ENCODE measurements at places on chromosomes 7 and 10.

DNA sequence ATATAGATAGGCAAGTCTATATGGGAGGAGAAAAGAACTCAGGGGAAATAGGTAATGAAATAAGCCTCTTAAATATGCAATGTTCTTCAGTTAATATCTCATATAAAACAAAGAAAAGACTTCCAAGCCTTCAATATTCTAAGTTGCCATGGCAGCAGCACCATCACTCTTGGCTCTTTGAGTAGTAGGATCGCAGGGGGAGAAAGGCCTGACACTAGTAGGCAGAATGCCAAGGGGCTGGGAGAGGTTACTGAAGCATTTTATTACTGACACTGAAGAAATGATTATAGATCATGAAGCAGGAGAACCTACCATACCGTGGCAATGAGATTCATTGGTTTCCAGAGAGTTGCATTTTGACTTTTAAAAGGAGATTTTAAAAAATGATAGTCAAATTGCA lies 193.9 kb downstream of the NXPH1 start:
- DNase-seq, result no peak

DNA sequence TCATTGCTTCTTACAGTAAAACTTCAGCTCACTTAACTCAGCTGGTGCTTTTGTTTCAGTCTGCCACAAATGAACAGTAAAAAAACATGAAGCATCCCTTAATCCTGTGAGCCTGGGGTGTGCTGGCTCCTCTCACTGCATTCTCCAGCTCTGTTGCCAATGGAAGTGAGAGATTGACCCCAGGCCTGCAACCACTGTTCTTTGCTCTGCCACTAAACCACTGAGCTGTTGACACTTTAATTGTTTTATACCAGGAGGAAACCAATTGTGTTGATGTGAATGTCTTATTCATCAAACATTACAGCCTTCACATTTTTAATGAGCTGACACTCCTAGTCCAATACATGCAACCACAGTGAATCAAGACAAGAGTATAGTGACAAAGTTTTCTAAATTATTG lies 69.4 kb upstream of the FZD1 start:
- no peak for DNase-seq

DNA sequence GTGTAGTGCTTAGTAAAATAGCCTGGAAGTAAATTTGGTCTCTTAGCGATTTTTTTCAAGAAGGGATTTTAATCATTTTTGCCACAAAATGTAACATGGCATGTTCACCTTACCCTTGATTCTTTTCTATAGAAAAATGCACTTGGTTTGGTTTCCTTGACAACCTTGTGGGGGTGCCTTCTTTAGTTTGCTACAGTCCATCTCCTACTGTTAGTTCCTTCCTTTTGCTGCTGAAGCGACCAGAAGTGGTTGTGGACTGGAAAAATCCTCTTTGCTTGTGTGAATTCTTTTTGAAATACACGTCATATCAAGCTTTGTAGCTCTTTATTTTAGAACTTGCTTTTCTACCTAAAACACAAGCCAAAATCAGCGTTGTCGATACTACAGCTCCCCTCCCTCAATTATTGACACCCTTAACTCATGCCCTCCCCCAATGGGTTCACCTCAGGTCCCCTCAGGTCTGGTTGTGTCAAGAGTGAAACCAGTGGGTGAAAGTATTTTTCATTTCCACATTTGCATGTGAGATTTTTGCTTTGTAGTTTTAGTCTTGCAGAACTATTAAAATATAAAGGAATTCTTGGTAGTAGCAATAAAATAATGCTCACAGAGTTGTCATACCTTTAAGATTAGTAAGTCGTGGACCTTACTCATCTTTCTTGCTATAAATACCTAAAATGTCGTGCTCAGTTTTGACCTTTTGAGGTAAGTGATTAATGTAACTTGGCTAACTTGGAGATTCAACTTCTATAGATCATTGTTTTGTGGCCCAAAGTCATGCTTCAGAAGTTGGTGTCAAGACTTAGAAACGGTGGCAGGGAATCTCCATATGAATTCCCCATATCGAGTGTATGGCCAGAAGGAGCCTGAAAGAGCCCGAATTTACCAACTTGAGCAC lies 1.5 kb downstream of the ACTR3B start:
- no peak for DNase-seq

GRCh38 chr10:62707810-62708209 lies 96.7 kb upstream of the ADO start:
- DNase-seq, result no peak

DNA sequence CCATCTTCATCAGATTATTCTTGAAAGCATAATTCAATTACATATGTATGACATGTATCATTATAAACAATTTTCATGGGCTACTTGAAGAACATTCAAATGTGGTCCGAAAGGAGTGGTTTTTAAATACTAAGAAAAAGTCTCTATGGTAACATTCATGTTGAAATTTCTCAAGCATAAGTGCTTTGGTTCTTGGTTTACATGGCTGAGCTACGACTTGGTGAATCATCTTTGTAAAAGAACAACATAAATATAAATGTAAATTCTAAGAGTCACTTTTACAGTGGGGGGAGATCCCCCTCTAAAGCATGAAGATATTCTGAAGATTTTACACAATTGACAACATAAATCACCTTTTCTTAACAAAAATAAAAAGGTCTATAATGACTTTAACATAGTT lies 118.6 kb downstream of the MAGI2 start:
- no peak for DNase-seq

DNA sequence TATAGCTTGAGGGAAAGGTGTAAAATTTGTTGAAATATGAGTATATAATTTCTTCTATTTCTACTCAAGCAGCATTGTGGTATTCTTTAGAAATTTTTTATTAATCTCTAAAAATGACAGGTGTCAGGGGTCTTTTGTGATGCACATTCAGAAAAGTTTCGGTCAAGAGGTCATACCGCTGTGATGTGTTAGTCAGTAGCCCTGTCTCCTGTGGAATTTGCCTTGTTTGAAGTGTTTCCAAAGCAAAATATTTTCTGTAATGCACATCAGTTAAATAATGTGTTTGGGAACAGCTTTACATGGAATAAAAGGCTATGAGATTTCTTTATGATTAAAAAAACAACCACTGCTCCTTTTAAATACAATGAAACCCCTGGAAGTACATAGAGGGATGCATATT lies 35.8 kb downstream of the FOXP2 start:
- DNase-seq, result no peak

DNA sequence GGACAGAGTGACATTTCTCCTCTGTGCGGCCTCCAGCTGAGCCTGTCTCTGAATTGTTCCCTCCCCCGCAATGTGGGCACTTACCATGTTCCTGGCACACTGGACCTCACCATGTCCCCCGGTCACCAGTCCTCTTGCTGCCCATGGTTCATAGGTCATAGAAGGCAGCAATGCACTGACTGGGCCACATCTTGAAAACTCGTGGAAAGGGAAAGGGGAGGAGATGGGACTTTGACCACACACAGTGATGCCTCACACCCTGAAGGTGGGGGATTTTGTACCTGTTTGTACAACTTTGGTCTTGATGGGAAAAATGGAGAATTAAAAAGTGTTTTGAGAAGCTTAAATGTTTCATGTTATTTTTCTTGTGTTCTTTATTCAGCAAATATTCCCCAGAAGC lies 61.7 kb upstream of the LRGUK start:
- DNase-seq, result no peak

GRCh38 chr10:111767661-111768060 lies 415.9 kb downstream of the GPAM start:
- no peak for DNase-seq

- DNase-seq, result no peak
These were observed 24.9 kb downstream of the NUDT1 start for GRCh38 chr7:2266911-2267310.

DNA sequence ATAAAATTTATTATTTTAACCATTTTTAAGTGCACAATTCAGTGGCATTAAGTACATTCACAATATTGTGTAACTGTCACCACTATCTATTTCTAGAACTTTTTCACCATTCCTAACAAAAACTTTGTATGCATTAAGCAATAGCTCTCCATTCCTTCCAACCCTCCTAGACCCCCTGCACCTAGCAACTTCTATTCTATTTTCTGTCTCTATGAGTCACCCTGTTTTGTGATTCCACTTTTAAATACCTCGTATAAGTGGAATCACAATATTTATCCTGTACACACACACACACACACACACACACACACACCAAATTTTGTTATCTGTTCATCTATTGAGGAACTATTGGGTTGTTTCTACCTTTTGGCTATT lies 89.2 kb downstream of the ARID5B start:
- no peak for DNase-seq

GRCh38 chr7:16929146-16929762 lies 47.5 kb upstream of the AGR3 start:
- DNase-seq, result no peak
